ENCODE measurements at places on chromosomes 5 and 9.

DNA sequence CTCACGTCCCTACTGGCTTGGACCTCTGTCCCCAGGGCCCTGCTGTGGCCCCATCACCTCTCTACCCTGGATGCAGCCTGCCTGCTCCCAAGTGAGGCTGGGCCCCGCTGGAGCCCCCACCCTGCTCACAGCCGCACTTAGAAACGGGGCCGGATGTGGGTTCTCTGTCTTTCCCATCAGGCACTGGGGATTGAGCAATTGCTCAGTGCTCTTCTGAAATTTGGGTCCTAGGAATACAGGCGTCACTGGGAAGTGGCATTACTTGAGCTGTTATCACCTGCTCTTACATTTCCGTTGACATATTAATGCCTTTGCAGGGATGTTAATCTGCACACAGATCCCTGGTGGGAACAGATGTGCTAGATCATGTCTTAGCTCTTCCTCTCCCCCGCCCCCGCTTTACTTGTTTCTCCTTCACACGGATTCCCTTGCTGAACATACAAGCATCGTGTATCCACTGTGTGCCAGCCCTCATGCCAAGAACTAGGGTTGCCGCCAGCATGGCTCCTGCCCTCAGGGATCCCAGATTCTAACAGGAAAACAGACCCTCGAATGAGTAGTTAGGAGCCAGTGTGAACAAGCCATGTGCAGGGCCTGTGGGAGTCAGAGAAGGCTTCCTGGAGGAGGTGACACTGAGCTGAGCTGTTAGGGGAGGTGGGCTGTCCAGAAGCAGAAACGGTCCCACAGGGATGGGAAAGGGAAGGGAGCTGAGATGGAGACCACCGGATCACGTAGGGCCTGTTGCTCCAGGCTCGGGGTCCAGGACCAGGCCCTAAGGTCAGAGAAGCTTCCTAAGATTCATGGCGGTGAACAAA, 65.1 kb downstream of the NEK6 start:
- no peak for DNase-seq

- DNase-seq, result no peak
Observed at GRCh38 chr5:102529031-102529430, 30.2 kb upstream of the SLCO6A1 start.

DNA sequence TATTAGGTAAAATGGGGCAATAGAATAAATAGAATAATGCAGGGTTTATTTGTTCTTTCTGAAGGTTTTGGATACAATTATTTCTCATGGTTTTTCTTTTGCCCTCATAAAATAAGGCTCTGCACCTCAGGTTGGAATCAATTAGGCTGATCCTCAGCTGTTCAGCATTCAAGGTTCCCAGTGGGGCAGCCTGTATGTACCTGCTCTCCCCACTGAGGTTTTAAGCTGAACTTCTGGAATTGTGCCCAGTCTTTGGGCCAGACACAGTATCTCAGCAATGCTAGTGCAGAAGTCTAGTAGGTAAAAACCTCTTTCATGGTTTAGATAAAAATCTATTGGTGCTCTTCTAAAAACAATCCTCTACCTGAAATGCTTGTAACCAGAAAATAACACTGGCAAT, 98.0 kb downstream of the EDIL3 start:
- DNase-seq, result no peak

DNA sequence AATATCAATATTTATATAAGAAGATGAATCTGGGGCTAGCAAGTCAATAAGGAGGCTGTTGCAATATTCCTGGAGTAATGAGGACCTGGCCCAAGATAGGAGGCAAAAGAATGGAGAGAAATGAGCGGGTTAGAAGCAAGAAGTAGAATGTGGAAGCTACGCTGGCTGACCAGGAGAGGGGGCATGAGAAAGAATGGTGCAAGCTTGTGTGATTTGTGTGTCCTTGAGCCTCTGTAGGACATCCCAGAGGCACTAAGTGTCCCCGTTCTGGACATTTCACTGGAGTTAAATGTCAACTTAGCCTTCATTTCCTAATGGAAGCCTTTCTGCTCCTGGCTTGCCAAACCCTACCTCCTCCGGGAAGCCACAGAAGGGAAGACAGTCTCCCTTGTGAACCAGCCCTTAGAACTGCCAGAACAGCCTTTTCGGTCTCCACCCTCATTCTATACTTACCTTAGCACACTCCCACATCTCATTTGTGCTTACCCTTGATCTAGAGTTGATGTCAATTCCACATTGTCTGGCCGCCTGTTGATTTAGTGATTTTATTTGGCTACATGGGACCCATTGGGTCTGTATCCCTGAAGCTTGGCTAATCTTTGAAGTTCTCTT, 6.7 kb upstream of the PDE6A start:
- DNase-seq, result peak; percentile 43

DNA sequence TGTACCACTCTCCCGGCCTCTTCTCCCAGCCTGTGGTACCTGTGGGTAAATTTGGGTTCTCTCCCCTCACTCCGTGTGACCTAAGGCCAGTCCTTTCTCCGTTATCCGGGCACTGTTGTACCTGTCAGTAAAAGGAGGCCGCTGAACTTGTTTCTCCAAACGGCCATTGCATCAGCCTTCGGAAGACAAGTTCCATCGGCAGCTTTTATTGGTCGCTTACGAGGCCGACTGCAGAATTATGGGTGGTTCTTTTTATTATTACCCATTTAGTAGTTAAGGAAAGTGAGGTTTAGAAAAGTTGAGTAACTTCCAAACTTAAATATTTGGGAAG, 558 bp downstream of the GRPEL2 start:
- peak; percentile 54 for DNase-seq

DNA sequence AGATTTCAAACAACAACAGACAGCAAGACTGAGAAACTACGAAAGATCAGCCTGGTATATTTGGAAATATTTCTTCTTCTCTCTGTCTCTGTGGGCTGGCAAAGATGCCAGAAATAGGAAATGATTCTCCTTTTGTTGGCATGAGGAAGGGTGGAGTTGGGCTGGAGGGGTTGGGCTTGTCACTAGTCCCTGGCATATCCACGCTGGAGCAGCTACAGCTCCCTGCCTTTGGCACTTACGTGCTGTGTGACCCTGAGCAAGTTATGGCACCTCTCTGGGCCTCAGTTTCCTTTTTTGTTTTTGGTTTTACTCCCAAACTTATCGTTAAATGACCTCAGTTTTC, 354 bp upstream of the KCNMB1 start:
- DNase-seq, result no peak

GRCh38 chr5:57531333-57531732, 48.7 kb upstream of the ACTBL2 start:
- DNase-seq, result no peak

- no peak for DNase-seq
Observed at GRCh38 chr9:126036881-126037291, 289.7 kb downstream of the PBX3 start.

- no peak for DNase-seq
Observed at GRCh38 chr9:70811638-70812037, 309.8 kb downstream of the TRPM3 start.

DNA sequence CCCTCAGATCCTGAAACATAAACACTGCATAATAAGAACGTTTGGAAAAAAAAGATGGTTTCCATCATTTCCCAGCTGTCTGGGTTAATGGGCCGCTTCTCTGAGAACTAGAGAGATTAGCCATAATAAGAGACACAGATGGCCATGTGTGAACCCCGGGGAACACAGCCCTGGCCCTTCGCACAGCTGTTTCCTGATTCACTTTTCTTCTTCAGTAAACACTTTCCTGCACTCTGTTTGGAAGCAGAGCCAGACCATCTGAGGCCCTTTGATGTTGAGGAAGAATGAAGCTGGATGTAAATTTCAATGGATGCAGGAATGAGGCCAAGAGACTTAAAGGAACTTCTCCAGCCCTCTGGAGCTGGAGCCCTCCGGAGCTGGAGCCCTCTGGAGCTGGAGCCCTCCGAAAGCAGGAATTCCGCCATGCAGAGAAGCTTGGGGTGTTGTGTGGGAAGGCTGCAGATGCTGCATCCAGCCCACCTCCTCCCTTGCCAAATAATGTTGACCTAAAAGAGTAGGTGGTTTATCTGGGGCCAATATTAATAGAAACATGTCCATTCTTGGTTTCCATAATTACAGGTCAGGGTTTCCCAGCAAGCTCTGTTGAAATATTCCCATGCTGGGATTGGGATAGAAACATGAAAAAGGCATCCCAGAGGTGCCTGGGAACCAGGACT, 218.9 kb downstream of the NXNL2 start:
- no peak for DNase-seq

- no peak for DNase-seq
Observed at GRCh38 chr5:79509244-79509885, 4.6 kb downstream of the HOMER1 start.

DNA sequence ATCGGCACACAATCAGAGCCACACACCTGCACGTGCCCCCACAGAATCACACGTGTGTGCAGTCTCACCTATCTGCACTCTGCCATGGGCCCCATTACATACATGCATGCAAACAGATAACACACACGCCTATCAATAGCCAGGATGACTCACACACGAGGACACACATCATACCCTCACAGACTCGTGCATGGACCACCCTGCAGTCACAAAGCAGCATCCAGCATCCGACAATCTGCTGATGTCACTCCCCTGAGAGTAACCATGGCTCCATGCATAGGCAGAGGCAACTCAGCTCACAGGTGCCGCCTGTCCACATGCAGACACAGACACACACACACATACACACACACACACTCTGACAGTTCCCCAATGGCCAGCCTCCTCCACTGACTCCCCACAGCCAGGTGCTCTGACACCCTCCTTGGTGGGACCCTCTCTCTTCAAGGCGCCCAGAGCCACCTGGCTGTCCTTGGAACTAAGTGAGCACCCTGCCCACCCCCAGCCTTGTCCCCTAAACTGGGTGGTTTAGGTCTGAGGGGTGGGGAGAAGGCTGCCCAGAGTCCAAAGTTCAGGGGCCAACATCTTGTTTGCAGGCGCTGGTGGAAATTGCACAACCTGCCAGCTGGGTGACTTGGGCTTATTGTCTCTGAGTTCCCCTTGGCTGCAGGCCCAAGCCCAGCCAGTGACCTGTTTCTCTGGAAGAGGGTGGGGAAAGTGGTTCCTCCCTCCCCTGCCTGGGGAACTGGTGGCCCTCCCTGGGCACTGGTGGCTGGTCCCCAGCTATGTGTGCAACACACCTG, 34.6 kb upstream of the NEK6 start:
- no peak for DNase-seq

GRCh38 chr5:74393943-74394342, 246.6 kb downstream of the ENC1 start:
- DNase-seq, result no peak

DNA sequence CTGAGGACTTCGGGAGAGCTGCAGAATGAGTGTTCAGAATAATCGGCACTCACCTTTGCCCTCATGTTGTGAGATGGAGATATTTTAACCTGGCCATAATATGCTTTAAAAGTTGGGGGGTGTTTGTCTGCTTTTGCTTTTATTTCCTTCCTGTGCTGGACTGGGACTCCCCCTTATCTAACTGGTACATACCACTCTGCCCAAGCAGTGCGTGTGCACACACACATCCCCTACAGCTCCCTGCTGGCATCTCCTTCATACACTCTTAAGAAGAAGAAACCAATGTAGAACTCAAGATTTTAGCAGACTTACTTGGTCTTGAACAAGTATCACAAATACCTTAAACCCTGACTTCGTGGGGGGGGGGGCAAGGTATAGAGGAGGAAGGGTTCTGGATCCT, 146.2 kb upstream of the DMRT1 start:
- DNase-seq, result no peak

- DNase-seq, result no peak
Observed at GRCh38 chr9:112274600-112274999, 58.8 kb downstream of the PTBP3 start.

DNA sequence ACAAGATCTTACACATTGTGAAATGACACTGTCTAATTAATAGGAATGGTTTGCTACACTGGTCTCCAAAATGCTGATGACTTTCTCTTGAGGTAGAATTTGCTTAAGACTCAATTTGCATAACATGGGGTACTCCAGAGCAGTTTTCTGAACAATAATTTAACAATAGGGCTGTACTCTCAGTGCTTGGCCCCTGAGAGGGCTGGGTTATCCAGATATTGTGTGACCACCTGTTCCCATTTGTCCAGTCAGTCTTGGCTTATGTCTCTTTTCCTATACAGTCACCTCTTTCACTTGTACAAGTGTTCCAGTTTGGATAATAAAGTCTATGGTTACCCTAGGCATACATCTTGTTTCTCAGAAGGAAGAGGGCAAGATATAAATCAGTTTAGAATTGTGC, 17.9 kb downstream of the ZSWIM6 start:
- DNase-seq, result no peak

DNA sequence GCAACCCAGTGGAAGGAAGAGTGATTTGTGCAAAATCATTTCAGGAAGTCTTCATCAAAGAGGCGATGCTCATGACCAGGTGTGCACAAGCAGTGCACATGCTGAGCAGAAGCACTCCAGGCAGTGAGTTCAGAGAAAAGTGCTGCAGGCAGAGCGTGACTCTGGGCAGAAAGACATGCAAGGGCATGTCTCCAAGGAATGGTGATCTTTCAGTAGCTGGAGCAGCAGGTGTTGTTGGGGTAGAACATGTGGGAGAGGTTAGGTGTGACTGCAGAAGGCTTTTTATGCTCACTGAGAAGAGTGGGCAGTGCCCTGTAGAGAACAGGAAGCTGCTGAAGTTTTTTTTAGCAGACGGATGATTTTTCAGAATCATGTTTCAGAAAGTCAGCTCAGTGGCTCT, 545.4 kb upstream of the TLE4 start:
- no peak for DNase-seq

- DNase-seq, result no peak
Observed at GRCh38 chr9:136775191-136775590, 10.9 kb upstream of the LCN15 start.

- DNase-seq, result no peak
Observed at GRCh38 chr9:124505006-124505900, 1.9 kb downstream of the NR5A1 start.

DNA sequence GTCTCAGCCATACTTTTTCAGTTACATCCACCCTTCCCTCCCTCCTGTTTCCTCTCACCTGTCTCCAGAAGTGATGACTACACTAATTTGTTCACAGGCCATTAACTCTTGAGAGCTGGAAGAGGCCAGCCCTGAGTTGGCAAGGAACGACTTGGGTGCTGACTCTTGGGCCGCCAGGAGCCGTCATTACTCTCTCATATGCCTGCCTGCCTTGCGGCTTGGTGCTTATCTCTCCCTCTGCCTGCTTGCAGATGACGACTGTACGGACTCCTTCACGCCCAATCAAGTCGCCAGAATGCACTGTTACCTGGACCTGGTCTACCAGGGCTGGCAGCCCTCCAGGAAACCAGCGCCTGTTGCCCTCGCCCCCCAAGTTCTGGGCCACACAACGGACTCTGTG, 66.1 kb downstream of the PAPPA start:
- no peak for DNase-seq

Data from mesendoderm (in vitro differentiated cells).